ENCODE measurements at places on chromosomes 3 and 15. TPM values are rescaled to one million over a fixed set of nuclear protein-coding genes. Genes with fewer than 3 reads are reported as not detected.

PRR20G gene
- not detected for total RNA-seq

RLBP1 gene
- not detected for total RNA-seq

OSTN gene
- not detected for total RNA-seq

- no peak for DNase-seq
Observed at GRCh38 chr3:23735535-23736326, 70.0 kb upstream of the UBE2E1 start.

HRG gene
- total RNA-seq = not detected

- DNase-seq = no peak
Observed at GRCh38 chr3:71393745-71394144, 189.8 kb downstream of the FOXP1 start.

SLC51A gene
- total RNA-seq = not detected

DNA sequence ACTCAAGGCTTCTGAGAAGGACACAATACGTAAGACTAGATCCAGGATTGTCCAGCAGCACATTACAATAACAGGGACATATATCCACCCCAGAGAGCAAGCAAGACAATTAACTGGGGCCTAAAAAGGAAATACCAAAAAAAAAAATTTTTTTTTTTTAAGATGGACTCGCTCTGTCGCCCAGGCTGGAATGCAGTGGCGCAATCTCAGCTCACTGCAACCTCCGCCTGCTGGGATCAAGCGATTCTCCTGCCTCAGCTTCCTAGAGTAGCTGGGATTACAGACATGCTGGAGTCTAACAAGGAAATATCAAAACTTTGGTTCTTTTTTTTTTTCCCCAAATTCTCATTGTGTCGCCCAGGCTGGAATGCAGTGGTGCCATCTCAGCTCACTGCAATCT is 28.8 kb upstream of the IMPDH2 start:
- no peak for DNase-seq

WNT7A gene
- total RNA-seq = not detected

- DNase-seq = peak; percentile 70
Observed at GRCh38 chr3:61894988-61895935, 333.9 kb downstream of the PTPRG start.

DNA sequence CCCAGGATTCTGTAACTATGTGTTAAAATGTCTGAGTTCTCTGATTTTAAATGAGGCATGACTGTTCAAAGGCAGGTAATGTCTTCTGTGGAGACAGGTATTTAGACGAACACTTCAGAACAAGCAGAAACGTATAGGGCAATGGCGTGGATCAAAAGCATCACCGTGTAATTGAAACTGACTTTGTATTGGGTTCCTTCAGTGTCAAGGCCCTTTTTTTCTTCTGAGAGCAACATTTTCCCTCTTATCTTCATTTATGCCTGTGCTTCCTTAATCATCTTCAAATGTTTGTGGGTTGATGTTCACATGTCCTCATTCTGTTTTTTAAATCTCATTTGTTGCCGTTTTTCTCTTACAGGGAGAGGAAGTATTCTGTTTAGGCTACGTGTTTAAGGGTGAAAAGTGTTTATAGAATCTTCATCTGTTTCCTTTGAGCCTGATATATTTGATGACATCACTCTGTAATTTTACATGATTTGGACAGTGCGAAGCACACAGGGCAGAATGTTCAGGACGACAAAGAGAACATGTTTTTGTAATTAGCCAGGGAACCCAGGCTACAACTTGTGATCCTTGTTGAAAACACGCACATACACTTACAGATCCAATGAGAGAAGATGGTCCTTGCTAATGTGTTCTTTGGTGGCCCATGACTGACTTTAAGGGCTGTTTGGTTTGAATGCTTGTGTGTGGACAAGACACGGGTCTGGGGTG is 196.0 kb downstream of the LRTM1 start:
- DNase-seq = no peak

CLEC3B gene
- total RNA-seq = 0.25 TPM

DNA sequence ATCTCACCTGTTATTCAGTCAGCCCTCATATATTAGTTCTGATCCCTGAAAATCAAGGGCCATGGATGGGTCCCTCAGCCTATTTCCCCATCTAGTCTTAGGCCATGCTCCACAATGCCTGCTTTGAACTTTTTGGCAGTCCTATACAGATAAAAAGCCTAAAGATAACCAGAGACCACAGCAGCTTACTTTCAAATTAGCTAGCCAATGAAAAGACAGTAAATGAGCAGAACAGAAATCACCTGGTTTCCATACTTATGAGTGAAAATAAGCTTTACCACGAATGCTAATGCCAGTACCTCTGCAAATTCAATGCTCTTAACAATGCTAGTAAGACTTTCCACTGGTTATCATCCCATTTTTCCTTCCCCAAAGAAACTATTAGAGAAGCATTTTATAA is 141.6 kb upstream of the SPRED1 start:
- DNase-seq = no peak
